Stimulated activated CD8-positive, alpha-beta memory T cell treated with anti-CD3 and anti-CD28 coated beads, Interleukin-4, amount 100 ng/mL, for 1 hour (primary cell): ENCODE measurements at places on chromosomes 2 and 18.

GRCh38 chr2:74510272-74510671 lies 2.8 kb upstream of the PCGF1 start:
- DNase-seq, result no peak

DNA sequence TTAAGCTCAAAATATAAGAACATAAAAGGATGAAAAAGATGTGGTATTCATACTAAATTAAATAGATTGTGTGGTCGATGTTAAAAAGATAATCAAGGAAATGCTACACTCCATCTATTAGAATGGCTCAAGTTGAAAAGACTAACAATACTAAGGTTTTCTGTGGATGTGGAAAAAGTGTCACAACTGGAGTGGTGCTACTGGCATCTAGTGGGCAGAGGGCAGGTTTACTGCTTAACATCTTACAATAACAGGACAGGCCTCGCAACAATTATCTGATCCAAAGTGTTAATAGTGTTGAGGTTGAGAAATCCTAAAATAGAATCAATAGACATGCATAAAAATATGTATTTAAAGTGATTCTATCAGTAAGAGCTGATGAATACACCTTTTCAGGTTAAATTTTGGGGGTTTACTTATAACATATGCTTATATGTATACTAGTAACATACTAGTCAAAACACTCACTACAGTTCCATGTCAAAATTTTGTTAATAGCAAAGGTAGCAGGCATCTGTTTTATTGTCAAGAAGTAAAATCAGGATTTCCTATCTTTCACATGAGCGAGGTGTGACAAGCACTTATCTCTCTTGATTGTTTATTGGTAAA lies 91.5 kb upstream of the TMEFF2 start:
- DNase-seq, result no peak

DNA sequence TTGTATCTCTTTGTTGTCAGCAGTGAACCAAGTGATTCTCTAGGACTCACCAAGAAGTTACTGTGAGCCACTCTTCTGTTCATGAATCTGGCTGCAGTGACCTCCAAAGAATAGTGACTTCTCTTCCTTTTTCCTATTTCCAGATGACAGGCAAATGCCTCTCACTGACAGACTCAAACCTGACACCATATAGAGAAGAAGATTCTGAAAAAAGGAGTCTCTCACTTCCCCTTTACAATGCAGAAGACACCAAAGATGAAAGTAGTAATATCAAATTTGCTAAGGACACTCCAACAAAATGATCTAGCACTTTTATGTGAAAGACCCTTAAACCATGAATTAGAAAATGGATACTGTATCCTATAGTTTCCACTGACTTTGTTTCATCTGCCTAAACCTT lies 44.4 kb upstream of the SETBP1 start:
- no peak for DNase-seq

DNA sequence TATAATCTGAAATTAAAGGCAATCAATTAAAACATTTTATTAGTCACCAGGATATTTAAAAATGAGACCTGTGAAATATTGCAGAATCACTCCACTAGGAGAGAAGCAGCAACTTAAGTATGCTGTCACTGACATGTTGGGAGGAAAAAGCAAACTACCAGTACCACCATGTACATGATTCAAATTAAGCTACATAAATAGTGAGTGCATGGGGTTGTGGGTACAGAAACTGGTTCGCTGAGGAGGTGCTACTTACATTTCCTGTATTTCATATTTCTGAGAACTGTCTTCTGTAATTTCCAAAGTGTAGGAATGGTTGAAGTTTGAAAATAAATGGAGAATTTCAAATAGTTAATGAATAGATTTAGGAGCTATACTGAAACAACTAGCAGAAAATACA lies 7.9 kb upstream of the NR4A2 start:
- DNase-seq, result no peak

DNA sequence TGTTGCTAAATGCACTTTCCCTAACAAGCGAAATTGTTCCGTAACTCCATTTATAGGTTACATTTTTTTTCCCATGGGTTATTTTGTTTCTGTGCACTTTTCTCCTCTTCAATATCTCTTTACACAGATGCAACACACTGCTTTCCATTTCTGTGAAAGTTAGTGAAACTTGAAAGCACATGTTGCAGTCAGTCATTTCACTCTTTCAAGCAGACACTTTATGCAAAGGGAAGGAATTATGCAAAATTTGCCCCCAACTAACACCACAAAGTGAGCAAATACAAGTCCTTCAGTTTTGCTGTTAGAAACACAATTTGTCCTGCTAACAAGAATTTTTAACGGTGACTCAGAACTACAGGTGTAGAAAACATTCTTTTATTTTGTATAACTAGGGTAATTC lies 124.8 kb downstream of the PTH2R start:
- no peak for DNase-seq

DNA sequence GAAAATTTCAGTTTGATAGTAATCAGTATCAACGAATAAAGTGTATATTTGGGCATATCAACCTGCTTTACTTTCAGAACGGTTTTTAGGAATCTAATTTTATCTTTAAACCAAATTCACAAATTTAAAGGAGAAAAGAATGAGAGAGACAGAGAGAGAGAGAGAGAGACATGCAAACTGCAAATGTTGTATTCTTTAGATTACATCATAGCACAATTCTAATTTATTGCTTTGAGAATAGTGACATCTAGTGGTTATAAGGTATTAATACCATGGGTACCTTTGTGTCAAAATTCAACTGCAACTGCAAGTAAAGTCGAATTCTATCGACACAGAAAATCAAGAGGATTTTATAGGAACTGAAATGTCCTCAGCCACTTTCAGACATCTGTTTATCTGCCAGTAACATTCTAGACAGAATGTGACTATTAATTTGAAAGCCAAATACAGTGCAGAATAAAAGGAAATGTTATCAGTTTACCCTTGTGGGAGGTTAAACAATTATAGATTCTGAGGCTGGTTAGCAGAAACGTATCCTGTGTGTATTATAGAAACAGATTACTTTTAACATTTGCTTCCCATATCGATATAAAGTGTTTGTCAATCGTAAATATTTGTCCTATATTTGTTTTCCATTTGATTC lies 529.8 kb upstream of the VRK2 start:
- no peak for DNase-seq

DNA sequence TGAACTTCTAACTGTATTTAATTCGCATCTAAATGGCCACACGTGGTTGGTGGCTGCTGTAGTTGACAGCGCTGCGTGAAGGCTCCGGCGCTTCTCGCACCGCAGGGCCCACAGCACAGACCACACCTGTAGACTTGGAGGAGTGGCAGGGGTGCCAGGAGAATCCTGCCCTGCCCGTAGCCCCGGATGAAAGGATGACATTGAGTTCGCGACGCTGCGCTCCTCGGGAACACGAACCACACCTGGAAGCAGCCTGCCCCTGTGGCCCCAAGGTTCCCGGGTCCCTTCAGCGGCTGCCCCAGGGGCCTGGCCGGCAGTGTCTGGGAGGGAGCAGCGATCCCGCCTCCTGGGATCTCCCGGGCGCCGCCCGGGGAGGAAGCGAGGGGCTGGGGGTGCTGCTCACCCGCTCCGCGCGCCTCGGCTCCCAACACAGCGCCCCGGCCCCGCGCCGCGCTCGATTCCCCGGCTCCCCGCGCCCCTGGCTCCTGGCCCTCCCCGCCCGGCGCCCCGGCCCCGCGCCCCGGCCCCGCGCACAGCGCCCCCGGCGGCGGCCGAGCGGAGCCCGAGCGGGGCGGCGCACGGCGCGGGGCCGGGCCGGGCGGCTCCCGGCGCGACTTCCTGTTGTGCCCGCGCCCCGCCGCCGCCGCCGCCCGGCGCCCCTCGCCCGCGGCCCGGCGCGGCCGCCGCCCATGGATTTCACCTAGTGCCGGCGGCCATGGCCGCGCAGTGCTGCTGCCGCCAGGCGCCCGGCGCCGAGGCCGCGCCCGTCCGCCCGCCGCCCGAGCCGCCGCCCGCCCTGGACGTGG lies at the start of gene RNPEPL1:
TSS of gene RNPEPL1 (plus strand) at position 613 of the 806 bp plus-strand sequence. CDS start at position 716, 103 bp downstream.
- no peak for DNase-seq

DNA sequence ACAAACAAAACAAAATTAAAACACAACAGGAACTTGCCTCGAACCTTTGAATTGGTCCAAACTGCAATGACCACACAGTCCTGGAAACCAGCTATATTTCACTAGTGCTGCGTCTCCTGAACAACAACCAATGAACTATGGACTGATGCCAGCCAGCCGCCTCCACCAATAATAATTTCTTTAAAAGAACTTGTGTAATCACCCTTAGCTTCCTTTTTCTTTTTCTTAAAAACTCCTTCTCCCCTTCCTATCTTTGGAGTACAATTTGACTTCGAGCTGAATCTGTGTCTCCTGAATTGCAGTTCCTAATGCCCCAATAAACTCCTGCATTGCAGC lies 1.6 kb upstream of the CXXC1 start:
- no peak for DNase-seq

DNA sequence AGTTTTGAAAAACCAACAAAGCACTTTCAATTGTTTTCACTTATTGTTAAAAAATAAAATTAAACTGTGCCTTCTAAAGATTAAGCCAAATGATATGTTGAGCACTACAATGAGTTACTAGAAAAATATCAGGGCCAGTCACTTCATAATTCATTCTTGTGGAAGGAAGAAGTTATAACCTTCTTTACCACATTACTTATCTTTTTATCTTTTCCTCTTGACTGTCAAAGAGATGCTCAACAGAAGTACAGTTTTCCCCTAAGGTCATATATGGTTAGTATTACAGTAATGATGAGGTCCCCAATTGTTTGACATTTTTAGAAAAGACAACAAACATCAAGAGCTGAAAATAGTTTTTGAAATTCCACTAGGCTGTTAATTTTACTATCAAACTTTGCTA lies 9.4 kb downstream of the PELI1 start:
- DNase-seq, result no peak

- DNase-seq, result no peak
Observed at GRCh38 chr2:144597894-144598593, 78.1 kb upstream of the ZEB2 start.

DNA sequence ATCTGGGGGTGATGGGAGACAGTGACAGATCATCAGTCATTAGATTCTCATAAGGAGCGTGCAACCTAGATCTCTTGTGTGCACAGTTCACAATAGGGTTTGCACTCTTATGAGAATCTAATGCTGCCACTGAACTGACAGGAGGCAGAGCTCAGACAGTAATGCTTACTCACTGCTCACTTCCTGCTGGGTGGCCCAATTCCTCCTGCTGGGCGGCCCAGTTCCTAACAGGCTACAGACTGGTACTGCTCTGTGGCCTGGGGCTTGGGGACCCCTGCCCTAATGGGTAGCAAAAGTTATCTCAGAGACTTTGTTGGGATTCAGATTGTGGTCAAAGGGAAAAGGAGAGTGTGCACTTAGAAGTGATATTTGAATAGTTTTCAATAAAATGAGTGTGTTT lies 840.1 kb upstream of the ID2 start:
- no peak for DNase-seq

DNA sequence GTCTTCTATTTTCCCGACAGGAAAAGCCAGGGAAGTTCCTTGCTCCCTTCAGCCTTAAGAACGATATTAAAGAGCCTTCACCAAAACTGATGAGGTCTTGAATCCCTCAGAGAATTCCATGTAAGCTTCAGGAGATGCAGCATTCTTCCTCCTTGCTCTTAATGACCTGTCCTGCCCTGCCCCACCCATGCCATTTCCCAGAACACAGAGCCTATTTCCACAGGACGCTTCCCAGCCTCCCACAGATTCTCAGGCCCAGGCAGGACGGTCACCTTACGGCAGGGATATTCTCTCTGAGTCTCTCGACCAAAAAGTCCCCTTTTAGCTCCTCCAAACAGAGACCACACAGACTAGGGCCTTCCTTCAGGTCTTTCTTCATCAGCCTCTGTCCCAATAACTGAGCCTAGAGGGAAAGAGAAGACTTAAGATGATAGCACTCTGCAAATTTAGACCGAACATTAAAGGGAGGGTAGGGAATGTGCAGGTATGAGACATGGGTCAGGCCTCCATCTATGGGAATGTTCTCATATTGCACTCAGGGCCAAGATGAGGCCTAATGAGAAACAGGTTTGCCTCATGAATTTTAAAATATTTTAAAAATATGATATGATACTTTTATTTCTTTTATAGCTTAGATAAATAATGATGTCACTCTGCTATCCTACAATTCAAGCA lies 62.1 kb downstream of the COBLL1 start:
- DNase-seq, result no peak

DNA sequence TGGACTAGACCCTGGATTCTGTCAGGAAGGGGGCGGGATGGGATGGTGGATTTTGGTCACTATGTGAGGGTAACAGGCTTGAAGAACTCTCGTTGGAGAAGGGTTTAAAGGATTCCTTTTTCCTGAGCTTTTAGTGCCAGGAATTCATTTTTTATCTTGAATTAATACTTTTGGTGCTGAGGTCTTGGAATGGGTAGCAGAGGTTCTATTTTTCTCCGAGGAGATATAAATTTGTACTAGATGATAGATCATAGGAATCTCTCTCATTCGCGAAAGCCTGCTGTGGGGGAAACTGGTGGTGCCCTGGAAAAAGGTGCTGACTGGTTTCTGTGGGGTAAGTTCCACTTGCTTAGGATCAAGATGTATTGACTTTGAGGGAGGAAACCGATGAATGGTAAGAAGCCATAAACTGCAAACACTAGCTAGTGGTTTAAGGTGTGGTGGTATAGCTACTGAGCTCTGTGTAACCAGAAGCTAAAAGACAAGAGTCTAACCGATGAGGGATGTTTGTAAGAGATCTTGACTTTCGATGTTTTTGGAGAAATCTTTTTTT lies 706 bp downstream of the AGPS start:
- DNase-seq, result no peak

DNA sequence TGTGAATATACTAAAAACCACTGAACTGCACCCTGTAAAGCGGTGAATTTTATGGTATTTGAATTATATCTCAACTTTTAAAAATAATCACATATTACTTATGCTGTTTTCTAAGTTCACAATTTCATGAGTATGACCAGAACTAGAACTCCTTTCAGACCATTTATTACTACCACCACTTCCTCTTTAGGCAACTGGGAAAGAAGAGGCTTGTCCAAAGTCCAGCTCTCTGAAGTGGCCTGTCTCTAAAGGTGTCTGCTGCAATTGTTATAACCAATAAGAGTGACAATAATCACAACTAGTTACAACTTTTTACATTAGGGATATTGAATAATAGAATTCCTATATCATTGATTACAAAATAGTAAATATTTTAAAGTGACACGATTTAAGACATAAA lies 267.9 kb upstream of the PIK3C3 start:
- DNase-seq, result no peak

- no peak for DNase-seq
Observed at GRCh38 chr2:175631245-175631623, 370.8 kb downstream of the LNPK start.

DNA sequence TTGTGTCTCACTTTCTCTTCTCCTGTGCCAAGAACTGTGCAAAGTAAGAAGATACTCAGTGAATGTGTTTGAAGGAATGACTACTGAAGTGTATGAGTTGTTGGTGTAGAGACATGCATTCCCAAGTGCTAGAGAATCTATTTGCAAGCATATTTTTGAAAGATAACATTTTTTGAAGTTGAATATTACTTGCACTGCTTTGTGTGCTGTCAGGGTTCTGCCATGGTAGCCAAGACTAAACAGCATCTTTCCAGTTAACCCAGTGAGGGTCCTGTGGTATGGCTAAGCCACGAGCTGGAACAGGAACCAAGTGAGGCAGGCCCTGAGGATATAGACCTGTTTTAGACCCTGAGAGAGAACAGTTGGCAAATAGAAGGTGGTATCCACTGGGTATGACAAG lies 35.2 kb upstream of the EFEMP1 start:
- no peak for DNase-seq
